Effector CD4-positive, alpha-beta T cell (primary cell): ENCODE measurements at places on chromosomes 16 and 17.

- DNase-seq: no peak
Observed at GRCh38 chr16:15037003-15037402, 18.9 kb downstream of the NTAN1 start.

- no peak for DNase-seq
Observed at GRCh38 chr16:11870399-11870798, 19.1 kb upstream of the RSL1D1 start.

DNA sequence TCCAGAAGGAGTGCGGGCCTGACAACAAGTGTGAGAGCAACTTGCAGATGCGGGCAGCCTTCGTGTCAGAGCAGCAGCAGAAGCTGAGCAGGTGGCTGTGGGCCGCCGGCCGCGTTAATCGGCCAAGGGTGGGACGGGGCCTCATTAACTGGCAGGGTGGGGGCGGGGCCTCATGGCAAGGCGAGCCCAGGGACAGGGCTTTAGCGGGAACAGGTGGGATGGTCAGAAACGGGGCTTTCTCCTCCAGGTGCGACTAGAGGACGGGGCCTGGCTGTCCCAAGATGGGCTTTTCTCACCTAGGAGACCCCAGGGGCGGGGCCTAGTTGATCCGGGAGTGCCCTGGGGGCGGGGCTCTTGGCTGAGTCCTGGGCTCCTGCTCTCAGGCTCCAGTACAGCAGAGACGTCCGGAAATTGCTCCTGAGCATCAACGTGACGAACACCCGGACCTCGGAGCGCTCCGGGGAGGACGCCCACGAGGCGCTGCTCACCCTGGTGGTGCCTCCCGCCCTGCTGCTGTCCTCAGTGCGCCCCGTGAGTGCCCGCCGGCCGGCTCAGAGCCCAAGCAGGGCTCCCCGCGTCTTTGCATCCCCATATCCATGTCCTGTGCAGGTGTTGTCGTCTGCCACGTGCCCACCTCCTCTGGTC lies 18.4 kb upstream of the PDK2 start:
- no peak for DNase-seq

DNA sequence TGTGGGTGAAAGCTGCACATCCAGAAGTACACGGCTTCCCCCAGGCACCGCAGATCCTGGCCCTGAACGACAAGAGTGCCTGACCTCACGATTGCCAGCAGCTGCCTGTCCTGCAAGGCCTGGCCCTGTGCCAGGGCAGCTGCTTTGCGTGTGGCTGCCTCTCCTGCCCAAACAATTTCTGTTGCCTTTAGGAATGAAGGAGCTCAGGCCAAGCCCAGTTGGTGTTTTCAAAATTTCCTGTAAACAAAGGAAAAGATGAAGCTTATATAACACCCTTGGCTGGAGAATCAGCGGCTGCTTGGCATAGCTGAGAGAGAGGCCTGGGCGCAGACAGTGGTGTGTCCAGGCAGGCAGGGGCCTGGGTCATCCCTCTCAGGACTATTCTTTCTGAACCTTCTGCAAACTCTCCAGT lies 11.7 kb upstream of the SLC47A2 start:
- DNase-seq: no peak

GRCh38 chr17:63646488-63646806 lies 24.2 kb downstream of the MAP3K3 start:
- no peak for DNase-seq

DNA sequence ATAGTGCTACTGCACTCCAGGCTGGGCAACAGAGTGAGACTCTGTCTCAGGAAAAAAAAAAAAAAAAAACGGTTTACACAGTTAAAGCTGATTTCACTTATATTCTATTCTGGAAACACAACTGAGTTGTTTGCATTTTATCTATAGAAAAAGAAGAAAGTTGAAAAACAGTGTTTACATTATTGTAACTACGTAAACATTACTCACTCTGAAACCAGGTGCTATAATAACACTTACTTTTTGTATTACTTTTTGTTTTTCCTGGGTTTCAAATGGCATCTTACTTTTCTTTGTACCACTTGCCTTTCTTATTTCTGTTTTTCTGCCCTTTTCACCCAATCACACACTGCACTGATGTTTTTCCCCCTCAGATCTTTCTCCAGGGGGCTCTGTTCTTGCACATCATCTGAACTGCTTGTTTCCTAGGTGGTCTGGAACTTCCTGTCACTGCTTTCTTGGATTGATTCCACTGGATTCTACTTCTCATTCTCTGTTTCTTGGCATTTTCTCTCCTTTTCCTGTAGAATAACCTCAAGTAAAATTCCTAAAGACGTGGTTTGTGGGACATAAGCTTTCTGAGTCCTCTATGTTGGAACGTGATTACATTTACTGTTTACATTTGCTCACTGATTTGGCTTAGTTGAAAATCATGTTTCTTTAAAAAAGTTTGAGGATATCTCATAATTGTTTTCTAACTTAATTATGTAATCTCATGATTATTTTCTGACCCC lies 142.1 kb downstream of the HS3ST3B1 start:
- no peak for DNase-seq

- no peak for DNase-seq
Observed at GRCh38 chr16:16084874-16085273, 135.5 kb downstream of the ABCC1 start.

DNA sequence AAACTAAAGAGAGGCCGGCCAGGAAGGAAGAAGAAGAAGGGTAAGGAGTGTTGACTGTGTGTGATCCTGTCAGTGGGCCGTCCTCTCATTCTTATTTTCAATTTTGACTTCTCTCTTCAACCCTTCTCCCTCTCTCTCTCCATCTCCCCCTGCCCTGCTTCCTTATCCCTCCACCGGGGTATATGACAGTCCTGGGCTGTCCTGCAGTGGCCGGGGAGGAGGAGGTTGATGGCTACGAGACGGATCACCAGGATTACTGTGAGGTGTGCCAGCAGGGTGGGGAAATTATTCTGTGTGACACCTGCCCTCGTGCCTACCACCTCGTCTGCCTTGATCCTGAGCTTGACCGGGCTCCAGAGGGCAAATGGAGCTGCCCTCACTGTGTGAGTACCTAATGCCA lies 5.6 kb downstream of the CHD3 start:
- no peak for DNase-seq

- DNase-seq: no peak
Observed at GRCh38 chr16:67710607-67711006, 8.5 kb downstream of the GFOD2 start.

DNA sequence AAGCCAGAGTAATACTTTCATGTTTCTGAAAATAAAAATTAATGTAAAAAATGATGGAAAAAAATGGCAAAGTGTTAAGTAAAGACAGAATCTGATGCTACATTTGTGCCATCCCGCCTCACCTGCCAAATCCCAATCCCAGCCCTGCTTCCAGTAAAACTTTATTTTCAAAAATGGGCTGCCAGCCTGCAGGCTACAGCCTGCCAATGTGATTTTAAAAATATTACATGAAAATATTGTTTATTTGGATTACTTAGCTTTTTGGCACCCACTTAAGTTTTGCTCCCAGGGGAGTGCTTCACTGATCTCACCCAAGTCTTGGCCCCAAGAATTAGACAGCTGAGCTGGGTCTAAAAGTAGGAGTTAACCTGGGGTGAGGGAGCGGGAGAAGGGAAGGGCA lies 112.8 kb downstream of the C16orf78 start:
- DNase-seq: no peak

GRCh38 chr17:71919186-71919585 lies 201.6 kb upstream of the SOX9 start:
- no peak for DNase-seq

DNA sequence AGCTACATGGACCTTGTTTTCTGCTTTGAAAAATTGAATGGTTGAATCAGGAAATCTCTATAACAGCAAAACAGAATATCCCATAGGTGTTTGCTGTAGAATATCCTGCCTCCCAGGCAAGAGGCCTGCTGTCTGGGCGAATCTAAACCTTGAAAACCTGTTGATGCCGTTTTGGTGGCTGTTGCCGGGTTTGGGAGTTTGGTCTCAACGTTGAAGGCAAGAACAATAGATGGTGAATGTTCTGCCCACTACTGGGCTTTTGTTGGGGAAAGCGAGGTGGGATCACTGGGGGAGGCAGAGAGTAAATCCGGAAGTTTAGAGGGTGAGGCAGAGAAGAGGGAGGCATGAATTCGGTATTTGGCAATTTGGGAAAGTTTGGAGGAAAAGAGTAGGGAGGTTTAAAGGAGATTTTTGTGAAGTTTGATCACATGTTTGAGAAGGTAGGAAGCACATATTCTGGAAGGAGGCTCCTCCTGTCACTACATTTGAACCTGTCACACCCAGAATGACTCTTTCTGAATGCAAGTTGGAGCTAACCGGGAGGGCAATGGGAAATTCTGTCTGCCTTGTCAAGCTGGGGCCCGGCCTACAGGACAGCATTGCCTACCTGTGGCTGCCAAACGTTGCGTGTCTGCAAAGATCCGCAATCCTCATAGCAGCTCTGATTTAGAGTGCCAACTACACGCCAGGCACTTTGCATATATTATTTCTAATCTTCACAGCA lies 46.5 kb downstream of the GPRC5B start:
- no peak for DNase-seq

DNA sequence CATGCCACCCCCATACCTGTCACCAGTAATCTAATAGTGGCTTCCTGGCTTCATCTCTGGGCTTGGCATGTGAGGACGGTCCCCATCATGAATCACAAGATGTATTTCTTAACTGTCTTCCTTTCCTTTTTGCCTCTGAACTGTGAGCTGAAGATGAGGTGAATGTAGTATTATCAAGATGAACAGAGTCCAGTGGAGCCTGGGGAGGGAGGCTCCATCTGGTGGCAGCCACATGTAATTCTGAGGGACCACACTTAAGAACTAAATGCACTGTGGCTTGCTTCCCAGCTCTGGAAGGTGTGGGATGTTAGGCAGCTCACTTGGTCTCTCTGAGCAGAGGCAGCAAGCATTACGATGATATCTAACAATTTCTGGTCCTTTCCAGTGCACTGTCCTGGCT lies 354.9 kb upstream of the ASIC2 start:
- no peak for DNase-seq

DNA sequence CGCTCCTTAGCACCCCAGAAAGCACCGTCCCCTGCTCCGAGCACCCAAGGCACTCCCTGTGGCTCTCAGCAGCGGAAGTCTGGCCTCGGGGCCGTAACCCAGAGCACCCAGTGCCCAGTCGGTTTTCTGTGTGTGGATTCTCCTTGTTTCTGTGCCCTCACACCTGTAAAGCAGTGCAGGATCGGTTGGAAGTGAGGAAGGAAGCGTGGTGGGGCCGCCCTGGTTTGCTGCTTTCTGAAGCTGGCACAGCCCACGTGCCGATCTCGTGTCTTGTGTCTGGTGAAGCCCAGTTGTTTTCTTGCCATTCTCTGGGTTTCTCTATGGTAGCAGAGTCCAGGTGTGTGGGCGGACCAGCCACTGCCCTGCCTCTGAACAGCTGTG lies 3.7 kb downstream of the ACSF3 start:
- DNase-seq: no peak

- no peak for DNase-seq
Observed at GRCh38 chr17:37261286-37261685, 114.5 kb upstream of the C17orf78 start.

- DNase-seq: no peak
Observed at GRCh38 chr17:76088868-76089576, 10.0 kb downstream of the ZACN start.

GRCh38 chr16:31367853-31368252 lies 12.9 kb downstream of the ITGAX start:
- DNase-seq: no peak

- no peak for DNase-seq
Observed at GRCh38 chr16:12502676-12503075, 301.0 kb downstream of the CPPED1 start.

DNA sequence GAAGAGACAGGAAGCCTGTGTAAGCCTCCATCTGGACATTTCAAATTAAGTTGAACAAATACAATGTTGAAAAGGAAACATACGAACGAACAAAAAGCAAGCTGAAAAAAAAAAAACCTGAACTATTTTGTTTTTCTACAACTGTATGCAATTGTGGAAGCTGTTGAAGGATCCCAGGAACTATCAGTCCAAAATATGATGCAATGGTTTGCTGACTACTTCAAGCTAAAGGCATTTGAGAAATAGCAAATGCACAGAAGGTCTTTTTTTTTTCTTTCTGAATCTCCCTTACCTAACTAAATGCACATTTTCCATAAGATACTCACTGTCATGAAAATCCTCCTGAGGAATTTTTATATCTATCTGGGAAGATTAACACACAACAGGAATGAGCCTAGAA lies 40.2 kb downstream of the MAF start:
- DNase-seq: no peak

DNA sequence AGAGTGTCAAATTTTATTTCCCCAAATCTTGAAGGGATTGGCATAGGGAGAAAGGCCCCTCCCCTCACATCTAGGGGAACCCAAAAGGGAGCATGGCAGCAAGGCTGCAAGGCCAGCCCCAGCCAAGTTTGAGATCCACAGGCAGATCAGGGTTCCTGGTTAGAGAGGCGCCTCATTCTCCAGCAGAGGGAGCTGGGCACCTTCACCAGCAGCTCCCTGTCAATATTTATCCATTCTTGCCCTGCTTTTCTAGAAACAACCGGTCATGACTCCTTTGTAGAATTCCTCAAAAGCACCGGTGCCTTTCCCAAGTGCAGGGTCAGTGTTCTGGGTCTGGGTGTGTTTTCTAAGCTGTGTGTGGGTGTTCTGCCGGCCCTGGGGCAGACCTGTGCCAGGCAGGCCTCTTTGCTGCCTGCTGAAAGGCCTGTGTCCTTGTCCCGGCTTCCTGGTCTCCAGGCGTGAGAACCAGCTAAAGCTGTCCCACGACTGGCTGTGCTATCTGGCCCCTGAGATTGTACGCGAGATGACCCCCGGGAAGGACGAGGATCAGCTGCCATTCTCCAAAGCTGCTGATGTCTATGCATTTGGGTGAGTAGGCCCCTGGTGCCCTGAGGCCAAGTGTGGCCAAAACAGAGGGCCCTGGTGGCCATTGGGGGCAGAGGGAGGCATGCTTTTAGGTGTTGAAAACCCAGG lies 21.2 kb upstream of the LGALS9 start:
- no peak for DNase-seq

DNA sequence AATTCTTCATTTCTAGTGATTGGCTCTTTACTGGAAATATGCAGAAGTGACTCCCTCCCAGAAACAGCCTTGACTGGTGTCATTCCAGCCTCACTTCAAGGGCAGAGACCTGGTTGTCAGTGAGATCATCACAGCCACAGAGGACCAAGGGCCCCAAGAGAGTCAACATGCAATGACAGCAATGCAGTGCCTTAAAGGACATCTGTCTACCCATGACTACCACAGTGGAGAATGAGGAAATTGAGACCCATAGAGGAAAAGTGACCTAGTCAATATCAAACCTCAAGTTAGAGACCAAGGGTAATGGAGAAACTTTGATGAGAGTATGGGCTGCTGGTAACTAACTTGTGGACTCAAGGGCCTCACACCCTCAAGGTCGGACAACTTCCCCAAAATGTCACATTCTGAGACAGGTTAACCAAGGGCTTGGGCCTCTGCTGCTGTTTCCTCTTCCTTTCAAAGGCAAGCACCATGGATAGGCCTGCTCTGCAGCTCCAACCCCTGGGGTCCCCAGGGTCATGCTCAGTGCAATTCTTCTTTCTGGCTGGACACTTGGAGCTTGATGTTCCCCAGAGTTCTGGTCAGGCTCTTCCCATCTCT lies 11.3 kb downstream of the NOG start:
- no peak for DNase-seq

- DNase-seq: no peak
Observed at GRCh38 chr17:80224683-80225082, 4.5 kb downstream of the SLC26A11 start.
